Dermis microvascular lymphatic vessel endothelial cell (primary cell): ENCODE measurements at places on chromosomes 13 and 19.

GRCh38 chr13:111328574-111329410, 8.3 kb downstream of the TEX29 start:
- DNase-seq: no peak

GRCh38 chr13:97743938-97744337, 209.5 kb upstream of the IPO5 start:
- DNase-seq: no peak

DNA sequence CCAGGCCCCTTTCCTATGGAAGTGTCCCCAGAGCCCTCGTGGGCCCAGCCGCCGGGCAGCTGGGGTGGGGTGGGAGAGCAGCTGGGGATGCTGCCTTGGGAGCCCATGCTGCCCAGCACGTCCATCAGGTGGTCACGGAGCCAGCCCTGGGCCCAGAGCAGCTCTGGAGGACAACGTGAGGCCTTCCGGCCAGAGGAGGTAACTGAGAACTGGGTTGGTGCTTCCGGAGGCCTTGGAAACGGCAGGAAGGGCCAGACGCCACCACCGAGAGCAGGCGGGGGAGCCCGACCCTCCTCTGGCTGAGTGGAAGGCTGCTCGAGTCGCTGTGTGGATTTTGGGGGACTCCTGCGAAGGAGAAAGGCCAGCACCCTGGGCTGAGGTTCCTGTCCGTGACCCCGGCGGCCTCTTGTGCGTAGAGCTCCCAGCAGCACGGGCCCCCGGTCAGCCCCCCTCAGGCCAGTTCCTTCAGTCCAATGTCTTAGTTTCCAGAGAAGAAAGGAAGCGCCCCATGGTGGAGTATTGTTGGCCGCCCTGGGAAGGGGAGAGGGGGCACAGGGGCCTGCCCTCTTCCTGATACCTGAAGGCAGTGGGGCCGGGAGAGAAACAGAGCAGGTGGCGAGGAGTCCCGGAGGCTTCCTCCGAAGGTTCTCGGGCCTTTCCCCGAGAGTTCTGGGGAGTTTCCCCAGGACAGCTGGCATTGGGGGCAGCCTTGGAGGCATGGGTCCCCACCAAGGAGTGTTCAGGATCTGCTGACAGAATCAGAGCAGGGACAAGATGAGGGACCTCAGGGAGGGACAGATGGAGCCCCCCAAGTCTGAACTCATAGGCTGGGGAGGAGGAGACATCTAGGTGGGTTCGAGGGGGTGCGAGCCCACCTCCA, 68.8 kb downstream of the MLLT1 start:
- no peak for DNase-seq

GRCh38 chr19:1261538-1261797, 7.7 kb upstream of the CIRBP start:
- DNase-seq: no peak

GRCh38 chr13:45412274-45413049, 5.7 kb downstream of the SLC25A30 start:
- peak; percentile 17 for DNase-seq

DNA sequence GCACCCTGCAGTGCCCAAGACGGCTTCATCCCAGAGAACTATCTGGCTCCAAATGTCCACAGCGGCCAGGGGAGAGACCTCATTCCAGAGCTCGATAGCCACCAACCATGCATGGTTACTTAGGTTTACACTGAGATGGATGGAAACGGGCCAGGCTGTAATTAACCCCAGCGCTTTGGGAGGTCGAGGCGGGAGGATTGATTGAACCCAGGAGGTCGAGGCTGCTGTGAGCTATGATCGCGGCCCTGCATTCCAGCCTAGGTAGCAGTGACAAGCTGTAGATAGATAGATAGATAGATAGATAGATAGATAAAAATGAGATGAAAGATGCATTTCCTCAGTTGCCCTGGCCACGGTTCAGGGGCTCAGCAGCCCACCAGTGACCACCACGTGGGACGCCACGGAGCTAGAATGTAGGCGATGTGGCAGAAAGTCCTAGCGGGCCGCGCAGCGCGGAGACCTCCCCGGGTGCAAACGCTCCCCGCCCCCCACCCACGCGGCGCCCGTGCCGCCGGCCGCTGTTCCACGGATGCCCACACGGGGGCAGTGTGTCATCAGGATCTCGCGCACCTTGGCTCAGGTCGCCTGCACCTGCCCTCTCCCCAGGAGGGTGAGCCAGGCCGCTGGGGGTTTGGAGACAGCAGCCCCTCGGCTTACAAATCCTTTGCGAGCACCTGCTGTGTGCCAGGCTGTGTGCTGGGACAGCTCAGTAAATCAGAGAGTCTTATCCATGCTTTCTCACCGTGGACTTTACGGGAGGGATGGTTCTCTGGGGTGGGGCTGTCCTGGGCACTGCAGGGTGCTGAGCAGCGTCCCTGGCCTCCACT, 13.5 kb upstream of the TLE5 start:
- DNase-seq: peak; percentile 36

DNA sequence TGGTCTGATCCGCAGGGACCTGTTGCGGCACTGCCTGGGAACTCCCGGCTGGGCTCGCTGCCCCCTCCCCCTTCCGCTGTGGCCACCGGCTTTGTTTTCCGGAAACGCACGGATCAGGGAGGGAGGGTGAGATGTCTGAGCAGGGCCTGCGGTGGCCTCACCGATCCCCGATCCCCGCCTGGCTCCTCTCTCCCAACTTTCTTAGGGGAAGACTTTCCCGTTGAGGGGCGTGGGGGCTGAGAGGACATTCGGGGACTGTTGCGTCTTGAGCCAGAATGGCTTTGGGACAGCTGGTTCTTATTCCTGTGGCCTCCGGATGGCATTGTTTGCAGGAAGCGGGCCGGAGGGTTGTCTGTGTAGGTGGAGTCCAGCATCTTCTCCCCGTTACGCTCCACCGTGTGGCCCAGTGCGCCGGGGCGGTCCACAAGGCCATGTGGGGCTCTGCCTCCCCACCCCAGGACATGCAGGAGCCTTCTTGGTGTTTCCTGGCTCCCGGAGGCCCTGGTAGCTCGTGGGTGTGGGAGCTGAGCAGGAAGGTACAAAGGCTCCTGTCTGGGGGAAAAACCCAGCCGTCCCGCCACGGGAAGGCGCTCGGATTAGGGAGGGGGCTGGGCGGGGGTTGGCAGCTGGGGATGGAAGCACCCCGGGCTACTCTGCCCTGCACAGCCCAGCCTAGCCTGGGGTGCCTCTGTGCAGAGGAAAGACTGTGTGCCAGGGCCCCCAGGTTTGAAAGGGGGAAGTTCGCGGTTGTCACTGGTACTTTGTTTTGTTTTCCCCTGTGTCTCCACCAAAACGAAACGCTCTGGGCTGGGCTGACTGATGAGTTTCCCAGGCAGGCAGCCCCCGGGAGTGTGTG, 1.3 kb downstream of the CSNK1G2 start:
- peak; percentile 88 for DNase-seq

GRCh38 chr13:41356786-41357185, 45.7 kb downstream of the NAA16 start:
- peak; percentile 31 for DNase-seq

DNA sequence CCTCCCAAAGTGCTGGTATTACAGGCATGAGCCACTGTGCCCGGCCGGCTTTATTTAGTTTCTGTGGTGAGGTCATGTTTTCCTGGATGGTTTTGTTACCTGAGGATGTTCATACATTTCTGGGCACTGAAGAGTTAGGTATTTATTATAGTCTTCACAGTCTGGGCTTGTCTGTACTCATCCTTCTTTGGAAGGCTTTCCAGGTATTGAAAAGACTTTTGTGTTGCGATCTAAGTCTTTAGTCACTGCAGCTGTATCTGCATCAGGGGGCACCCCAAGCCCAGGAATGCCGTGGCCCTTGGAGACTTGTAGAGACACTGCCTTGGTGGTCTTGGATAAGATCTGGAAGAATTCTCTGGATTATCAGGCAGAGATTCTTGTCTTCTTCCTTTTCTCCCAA, 12.8 kb downstream of the BLOC1S3 start:
- no peak for DNase-seq
